ENCODE measurements at places on chromosomes 1 and 21.

DNA sequence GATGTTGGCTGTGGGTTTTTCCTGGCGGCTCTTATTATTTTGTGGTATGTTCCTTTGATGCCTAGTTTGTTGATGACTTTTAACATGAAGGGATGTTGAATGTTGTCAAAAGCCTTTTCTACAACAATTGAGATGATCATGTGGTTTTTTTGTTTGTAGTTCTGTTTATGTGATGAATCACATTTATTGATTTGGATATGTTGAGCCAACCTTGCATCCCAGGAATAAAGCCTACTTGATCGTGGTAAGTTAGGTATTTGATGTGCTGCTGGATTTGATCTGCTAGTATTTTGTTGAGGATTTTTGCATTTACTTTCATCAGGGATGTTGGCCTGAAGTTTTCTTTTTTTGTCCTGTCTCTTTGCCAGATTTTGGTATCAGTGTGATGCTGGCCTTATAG is 28.5 kb downstream of the CD55 start:
- no peak for DNase-seq

DNA sequence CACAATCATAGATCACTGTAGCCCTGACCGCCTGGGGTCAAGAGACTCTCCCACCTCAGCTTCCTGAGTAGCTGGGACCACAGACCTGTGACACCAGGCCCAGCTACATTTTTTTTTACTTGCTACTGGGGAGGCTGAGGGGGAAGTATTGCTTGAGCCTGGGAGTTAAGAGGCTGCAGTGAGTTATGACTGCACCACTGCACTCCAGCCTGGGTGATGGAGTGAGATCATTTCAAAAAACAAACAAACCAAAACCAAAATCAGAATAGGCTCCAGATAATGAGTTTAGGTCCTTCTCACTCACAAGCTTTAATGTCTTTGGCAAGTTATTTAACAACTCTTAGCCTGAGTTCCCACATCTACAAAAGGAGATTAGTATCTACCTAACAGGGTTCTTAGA is 22.8 kb downstream of the WDR26 start:
- DNase-seq = no peak

GRCh38 chr1:221141606-221142285 is 262.5 kb downstream of the HLX start:
- no peak for DNase-seq

- no peak for DNase-seq
These were observed 15.6 kb downstream of the SSU72 start for GRCh38 chr1:1559066-1559465.

DNA sequence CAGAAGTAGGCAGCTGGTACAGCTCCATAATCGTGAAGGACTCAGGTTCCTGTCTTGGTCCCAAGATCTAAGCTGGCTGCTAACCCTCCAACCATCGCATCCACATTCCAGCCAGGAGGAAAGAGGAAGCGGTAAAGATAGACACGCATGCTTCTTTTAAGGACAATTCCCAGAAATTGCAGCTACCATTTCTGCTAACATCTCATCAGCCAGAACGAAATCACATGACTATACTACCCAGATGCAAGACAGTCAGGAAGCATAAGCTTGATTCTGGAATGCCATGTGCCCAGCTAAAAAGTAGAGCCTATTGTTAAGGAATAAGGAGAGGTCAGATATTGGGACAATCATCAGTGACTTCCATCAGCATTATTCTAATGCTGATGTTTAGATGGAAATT is 110.4 kb downstream of the EPHB2 start:
- no peak for DNase-seq

- DNase-seq = no peak
These were observed 178.9 kb downstream of the MIS18A start for GRCh38 chr21:32099812-32100416.

- no peak for DNase-seq
These were observed 69.4 kb downstream of the ALG14 start for GRCh38 chr1:95003433-95003738.

DNA sequence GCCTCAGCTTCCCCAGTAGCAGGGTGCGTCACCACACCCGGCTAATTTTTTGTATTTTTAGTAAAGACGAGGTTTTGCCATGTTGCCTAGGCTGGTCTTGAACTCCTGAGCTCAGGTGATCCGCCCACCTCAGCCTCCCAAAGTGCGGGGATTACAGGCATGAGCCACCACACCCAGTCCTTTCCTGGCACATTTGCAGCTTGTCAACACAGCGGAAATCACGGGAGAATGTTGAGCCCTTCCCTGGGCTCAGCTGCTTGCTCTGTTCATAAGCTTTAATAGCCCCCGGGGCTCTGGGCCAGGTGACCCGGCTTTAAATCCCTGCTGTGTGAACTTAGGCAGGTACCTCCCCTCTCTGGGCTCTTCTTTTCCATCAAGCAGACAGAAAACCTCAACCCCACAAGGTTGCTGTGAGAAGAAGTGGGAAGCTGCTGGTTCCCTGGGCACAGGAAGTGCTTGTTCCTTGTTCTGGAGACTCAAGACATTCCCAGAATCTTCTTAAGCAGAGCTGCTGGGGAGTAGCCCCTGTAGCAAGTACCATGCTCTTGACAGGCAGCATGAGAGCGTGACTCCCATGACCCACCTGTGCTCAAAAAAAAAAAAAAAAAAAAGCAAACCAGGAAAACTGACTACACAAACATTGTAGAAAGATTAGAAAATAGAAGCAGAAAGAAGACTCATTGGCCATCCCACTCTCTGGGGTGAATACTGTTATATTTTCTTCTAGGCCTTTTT is 14.5 kb upstream of the SELENON start:
- no peak for DNase-seq

- DNase-seq = no peak
These were observed 73.7 kb upstream of the FGGY start for GRCh38 chr1:59223198-59223597.

- DNase-seq = no peak
These were observed 130.9 kb downstream of the DMRTB1 start for GRCh38 chr1:53590104-53590503.

GRCh38 chr1:2584686-2585317 is 1.8 kb upstream of the PRXL2B start:
- DNase-seq = no peak

DNA sequence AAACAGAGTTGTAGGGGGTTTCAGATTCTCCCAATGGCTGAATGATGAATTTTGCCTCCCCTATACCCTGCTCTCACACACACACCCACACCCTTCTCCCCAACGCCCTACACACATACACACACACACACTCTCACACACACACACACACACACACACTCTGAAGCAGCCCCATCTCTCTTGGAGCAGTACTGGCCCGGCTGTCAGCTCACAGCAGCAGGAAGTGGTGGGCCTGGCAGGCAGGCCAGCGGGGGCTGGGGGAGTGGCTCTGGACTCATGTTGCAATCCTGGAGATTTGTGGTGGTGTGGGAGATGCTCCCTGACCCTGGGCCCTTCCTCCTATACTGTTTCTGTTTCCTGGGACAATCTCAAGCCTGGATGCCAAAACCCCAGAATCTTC is 2.2 kb downstream of the IKBKE start:
- no peak for DNase-seq

DNA sequence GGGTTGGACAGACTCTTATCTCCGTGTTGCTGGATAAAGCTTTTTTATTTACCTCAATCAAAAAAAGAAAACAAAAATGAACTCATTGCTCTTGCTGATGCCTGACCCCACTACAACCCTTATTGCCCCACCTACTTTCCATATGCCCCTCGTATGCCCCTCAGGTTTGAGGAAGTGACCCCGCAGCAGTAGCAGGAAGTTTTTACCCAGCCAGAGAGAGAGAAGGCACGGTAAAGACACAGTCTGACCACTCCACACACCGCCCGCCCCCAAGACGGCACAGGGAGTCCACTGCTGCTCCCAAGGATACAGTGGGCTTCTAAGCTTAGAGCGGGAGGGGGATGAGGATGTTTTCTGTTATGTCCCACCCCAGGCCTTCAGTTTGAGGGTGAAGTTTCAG is 9.8 kb downstream of the PLEKHO1 start:
- no peak for DNase-seq

GRCh38 chr1:14707531-14708445 is 109.3 kb downstream of the KAZN start:
- DNase-seq = no peak

DNA sequence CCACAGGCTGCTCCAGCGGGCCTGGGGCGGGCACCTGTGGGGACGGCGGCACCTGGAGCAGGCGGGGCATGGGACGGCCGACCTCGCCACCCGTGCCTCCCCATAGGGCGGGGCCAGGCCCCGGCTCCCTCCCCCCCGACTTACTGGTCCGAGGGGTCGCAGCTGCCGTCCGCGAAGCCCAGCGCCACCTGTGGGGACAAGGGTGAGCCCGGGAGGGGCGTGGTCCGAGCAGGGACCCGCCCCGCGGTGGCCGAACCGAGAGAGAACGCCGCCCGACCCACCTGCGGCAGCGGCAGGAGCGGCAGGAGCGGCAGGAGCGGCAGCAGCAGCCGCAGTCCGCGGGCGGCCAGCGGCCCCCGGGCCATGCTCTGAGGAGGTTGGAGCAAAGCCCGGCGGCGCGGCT is at the start of gene TMEM52:
TMEM52 (minus strand) TSS at position 379 of the 403 bp plus-strand sequence; CDS start at position 365, 14 bp downstream.
- no peak for DNase-seq

DNA sequence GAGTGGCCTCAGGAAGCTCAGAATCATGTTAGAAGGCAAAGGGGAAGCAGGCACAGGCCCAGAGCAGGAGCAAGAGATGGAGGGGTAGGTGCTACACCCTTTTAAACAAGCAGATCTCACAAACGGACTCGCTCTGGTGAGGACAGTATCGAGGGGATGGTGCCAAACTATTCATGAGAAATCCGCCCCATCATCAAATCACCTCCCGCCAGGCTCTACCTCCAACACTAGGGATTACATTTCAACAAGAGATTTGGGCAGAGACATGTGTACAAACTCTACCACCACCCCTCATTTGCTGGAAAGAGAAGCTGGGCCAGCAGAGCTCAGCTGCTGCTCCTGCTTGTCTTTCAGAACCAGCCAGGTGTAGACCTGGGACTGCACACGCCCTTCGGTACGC is 32.9 kb downstream of the MIS18A start:
- DNase-seq = no peak

- DNase-seq = peak; percentile 72
These were observed at the start of gene ARHGEF2 for GRCh38 chr1:155978325-155978972. Gene ARHGEF2, minus strand, starts transcription at chr1:155978547. Its CDS starts 120 bp downstream, at chr1:155978427.

DNA sequence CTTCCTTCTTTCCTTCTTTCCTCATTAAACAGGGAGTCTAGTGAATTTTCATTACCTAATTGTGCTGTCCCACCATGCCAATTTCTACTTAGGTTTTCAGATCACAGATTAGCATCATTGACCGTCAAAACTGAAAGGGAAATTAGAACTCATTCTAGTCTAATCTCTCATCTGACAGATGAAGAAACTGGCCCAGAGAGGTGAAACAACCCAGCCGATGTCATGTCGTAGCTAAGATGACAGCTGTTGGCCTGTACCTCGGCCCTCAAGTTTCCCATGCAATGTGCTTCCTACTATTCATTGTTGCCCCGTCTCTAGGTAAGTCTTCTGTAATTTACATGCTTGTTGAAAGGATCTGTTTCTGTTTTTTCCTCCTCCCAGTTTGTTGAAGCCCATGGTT is 128.2 kb upstream of the KIAA0040 start:
- DNase-seq = no peak

DNA sequence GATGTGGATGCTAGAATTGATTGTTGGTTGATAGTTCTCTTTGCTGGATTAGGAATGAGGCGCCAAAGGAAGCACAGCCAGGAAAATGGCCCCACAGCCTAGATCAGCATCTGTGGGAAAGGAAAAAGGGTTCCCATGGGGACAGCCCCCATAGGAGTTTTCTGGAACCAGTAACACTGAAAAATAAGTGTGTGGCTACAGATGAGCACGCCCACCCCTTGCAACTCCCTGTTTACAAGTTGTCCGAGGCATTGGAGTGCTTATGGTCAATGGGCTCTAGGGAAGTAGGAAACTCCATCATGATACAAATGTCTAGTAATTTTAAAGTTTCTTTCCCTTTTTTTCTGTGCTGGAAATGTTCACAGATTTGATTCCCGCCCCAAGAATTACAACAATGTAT is 23.8 kb upstream of the UBE2U start:
- no peak for DNase-seq

DNA sequence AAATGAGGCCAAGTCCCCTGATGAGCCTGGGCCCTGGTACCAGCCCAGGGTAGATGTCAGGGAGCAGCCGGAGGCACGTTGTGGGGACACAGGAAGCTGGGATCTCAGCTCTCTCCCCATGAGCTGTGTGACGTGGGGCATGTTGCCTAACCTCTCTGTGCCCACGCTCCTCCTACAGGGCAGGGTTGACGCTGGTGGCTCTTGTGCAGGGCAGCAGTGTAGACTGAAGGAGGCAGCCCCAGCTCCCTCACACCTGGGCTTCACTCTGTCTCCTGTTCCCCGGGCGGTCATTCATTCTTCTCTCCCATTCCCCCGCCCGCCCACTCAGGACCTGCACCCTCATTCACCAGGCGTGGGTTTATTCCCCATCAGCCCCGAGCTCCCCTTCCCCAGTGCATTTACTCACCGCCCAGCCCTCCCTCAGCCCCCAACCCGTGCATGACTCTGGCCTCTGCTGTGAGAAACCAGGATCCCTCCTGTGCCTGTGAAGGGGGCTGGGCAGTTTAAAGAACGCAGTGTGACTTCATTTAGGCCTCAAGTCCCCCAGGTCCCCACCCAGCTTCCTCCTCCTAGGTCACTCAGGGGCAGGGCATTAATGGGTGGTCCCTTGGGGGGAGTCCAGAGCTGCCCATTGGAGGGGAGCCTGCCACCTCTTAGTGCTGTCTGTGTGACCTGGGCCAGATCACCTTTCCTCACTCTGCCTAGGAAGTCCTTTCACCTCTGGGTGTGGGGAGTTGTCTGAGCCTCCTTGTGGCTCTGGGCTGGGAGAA is 285.7 kb downstream of the PTPRU start:
- no peak for DNase-seq

All from GM12864 (cell line).